Suprapubic skin (tissue), 4 donors: ENCODE measurements at places on chromosomes 5 and 9. TPM values are rescaled to one million over a fixed set of nuclear protein-coding genes. Genes with fewer than 3 reads are reported as not detected.

Gene PAX5
- total RNA-seq, result not detected

GRCh38 chr9:6488395-6488794 lies 75.4 kb downstream of the UHRF2 start:
- no peak overlapping the region for H3K4me3 ChIP-seq
- H3K4me1 ChIP-seq, result no peaks in the 10 kb centered on the region
- H3K27me3 ChIP-seq, result no peaks in the 10 kb centered on the region
- no peak for DNase-seq

Gene MSH3
- total RNA-seq, result 15.0 TPM

GRCh38 chr5:103228588-103228987 lies 30.0 kb upstream of the MACIR start:
- H3K4me1 ChIP-seq, result no peaks in the 10 kb centered on the region
- H3K27me3 ChIP-seq, result no peaks in the 10 kb centered on the region
- no peak overlapping the region for H3K4me3 ChIP-seq
- no peak for DNase-seq
- H3K36me3 ChIP-seq, result no peaks in the 10 kb centered on the region
- no peak overlapping the region for H3K27ac ChIP-seq

DNA sequence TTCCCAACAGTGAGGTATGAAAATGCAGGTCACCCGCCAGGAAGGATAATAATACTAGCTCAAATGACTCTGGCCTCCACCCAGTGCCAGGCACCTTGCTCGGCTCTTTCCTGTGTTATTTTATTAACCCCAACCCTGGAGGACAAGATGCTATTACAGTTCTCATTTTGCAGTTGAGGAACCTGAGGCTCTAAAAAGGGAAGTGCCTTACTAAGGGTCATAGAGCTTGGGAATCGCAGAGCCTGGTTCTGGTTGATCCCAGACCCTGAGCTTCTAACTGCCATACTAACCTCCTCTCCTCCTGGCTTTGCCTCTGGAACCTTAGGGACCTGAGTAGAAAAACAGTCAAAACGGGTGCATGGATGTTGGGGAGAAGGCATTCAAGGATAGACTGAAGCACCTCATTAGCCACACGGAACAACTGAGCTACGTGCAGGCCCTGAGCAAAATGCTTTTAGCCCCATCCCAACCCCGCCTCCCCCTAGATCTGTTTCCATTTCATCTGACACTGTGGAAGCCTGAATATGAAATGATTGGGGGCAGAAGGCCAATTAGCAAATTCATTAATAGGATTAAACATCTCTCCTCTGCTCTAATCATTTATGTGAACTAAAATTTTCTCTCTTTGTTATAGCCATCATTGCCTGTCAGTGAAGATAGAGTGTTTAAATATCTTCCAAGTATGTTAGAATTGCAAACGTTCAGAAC lies 7.9 kb downstream of the KCNIP1 start:
- H3K27ac ChIP-seq, result no peak overlapping the region
- peaks cover under 1% of the 10 kb centered on the region for H3K27me3 ChIP-seq
- no peaks in the 10 kb centered on the region for H3K36me3 ChIP-seq
- no peaks in the 10 kb centered on the region for H3K4me1 ChIP-seq
- no peak overlapping the region for H3K4me3 ChIP-seq

Gene IL5
- total RNA-seq, result not detected

- no peak overlapping the region for H3K27ac ChIP-seq
- no peaks in the 10 kb centered on the region for H3K27me3 ChIP-seq
- no peak overlapping the region for H3K4me3 ChIP-seq
- no peak for DNase-seq
Observed at GRCh38 chr5:113064806-113065205, 88.2 kb downstream of the DCP2 start.
